ENCODE measurements at places on chromosomes 1 and 21.

DNA sequence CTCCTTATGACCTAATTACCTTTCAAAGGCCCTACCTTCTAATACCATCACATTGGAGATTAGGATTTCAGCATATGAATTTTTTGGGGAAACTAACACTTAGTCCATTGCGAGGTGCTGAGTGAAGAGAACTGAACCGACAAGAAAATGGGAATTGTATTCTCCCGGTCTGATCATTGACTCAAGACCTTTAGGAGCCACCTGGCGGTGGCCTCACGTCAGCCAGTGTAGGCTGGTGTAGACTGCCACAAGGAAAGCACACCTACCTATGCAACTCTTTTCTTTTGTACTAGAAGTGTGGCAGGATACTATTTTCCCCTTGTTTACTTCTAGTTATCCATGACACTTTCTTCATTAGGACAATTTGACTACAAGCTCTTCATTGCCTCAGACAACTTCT, 333.5 kb upstream of the B3GALT2 start:
- DNase-seq: no peak

DNA sequence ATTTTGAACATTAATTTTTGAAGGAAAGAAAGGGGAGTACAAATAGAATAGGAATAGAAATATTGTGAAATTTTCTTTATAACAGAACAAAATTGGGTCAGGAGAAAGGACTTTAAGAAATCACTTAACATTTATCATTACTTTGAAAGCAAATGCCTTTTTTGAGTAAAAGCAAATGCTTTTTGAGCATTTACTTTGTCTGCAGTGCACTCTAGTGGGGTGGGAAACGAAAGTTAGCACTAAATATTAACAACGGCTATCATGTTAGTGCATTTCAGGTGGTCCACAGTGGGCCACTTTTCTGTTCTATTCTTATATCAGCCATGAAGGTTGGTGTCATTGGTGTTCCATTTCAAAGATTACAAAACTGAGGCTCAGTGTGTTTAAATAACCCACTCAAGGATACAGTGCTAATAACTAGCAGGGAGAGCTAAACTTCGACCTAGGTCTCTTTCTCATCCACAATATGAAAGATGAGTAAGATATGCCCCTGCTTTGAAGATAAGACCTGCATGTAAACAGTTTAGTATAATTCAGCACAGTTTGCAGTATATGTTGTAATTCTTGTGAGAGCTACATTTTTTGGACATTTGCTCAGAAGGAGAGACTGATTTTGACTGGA, 13.4 kb downstream of the LRRC8D start:
- no peak for DNase-seq

DNA sequence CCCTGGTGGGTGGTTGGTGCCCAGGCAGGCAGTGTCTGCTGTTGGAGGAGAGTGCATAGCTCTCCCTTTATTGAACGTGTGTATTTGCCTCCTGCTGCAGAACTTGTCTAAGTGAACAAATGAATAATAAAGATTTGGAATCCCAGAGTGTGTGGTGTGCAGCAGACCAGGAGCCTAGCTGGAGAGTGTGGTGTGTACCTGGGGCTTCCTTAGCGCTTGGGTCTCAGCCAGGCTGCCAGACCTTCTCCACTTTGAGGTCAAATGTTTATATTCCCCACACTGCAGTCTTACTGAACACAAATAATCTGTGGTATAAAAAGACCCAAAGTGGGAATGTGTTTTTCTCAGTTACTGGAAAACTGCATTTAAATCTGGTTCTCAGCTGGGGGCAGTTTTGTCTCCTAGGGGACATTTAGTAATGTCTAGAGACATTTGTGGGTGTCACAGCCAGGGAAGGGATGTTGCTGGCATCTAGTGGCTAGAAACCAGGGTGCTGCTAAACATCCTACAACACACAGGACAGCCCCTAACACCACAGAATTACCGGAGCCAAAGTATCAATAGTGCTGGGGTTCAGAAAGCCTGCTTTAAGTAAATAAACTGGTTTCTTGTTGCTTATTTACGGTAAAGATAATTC, 23.6 kb downstream of the SLC37A1 start:
- no peak for DNase-seq

DNA sequence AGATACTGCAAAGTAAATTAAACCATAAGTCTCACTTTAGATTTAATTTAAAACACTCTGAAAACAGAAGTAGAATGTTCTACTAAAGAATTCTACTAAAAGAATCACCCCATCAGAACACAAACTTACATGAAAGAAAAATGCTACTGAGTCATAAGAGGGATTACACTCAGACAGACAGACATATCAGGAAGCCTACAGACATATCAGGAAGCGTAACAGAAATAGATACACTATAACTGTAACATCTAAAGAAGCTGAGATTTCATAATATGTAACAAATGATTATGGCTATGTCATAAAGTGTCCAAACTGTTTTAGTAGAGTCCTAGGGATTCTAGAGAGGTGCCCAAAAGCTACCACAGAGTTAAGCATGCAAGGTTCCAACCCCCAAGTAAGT, 23.9 kb downstream of the FOXJ3 start:
- DNase-seq: no peak

- no peak for DNase-seq
Measured at GRCh38 chr1:238399558-238399957, 508.8 kb upstream of the ZP4 start.

DNA sequence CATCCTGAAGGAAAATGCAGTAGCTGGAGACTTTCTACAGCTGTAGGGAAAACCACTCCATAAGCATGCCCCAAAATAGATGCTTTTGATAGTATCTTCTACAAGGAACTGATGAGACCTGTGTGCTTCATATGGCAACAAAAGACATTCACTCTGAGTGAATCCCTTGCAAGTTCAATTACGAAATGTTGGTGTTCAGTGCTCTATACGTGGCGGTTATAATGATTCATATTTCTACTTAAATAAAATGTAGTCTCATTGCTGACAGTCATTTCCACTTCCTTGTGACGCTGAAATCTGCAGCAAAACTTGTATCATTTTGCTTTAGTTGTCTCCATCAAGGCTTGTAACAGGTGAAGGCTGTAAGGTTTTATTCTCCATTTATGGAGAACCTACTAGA, 20.6 kb downstream of the TOR1AIP2 start:
- DNase-seq: no peak

DNA sequence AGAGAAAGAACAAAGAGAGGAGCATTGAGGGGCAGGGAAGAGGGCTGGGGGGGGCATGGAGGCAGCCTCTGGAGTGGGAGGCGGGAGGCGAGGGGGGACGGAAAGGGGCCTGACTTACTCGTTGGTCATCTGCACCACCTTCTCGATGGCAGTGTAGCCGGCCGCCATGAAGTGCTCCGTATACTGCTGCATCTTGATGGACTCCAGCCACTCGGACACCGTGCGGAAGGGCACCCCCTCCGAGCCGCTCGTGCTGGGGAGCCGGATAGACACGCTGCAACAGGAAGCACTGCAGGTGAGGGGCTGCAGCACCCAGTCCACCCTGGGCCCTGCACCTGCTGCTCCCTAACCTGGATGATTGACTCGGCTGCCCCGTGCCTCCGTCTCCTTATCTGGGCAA, 26.6 kb downstream of the EPHA2 start:
- no peak for DNase-seq

DNA sequence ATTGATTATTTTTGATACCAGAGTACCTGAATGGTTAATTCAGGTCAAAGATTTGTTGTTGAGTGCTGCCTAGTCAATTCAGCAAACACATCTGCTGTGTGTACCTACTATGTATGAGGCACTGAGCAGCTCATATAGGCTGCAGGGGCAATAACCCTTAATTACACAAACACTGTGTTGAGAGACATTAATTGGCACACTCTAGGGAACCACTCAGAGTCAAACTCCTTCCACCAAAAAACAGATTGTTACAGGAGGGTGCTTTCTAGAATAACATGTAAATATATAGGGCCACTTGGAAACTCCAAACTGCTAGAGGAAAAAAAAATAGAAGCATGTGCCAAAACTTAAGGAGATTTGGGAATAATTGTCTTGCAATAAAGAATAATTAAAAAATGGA, 31.3 kb downstream of the UBE2U start:
- DNase-seq: no peak

DNA sequence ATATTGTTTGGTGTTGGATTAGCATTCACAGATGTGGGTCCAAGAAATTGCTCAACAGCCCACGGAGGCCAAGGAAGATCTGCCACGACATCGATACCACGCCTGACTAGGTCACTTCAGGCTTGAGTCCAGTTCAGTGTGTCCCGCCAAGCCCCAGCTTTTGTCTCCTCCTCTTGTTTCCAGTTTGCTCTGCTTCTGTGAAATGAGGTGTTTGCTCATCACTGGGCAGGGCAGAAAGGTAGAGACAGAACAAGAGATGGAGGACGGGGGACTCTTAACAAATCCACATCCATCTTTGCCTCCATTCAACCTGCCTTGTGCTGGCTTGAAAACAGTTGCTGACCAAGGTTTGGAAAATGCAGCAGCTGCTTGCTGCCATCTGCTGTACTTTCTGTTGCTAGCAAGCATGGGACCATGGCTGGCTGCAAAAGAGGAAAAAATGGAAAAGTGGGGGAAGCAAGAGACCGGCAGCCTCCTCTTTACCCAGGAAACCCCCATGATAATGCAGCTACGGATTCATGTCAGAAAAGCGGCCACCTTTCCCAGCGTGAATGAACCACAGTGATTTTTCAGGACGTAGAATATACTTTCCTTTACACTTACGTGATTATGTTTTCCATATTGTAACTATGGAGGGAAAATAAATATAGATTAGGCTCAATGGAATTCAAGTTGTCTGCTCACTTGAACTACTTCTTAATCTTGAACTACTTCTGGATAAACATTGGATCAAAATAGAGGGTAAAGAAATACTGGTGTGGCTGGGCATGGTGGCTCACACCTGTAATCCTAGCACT, 80.2 kb upstream of the GREM2 start:
- DNase-seq: no peak

GRCh38 chr1:93150729-93151128, 29.5 kb downstream of the TMED5 start:
- no peak for DNase-seq

DNA sequence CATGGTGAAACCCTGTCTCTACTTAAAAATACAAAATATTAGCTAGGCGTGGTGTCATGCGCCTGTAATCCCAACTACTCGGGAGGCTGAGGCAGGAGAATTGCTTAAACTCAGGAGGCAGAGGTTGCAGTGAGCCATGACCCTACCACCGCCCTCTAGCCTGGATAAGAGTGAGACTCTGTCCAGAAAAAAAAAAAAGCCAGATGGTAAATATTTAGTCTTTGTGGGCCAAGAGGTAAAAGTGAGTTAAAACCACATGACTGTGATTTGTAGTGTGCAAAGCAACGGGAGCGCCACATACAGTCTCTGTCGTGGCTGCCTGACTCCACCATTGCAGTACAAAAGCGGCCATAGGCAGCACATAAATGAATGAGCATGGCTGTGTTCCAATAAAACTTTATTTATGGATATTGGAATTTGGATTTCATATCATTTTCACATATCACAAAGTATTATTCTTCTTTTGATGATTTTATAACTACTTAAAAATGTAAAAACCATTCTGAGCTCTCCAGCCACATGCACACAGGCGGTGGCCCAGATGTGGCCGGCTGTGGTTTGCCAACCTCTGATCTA, 51.8 kb upstream of the CASZ1 start:
- DNase-seq: no peak

DNA sequence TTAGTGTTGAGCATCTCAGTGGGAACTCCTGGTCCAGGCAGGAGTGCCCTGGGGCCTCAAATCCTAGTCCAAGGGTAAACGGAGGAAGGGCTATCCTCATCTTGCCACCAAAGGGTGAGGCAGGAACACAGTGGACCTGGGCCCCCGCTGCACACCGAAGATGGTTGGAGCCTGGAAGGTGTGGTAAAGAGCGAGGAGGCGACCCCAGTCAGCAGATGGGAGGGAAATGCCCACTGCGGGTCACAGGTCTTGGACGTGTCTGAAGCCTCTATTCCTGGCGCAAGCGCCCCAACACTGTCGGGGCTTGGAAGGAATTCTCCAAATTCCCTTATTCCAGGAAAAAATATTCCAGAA, 38.5 kb upstream of the SYNC start:
- no peak for DNase-seq

- no peak for DNase-seq
Measured at GRCh38 chr1:178871551-178872320, 859 bp upstream of the ANGPTL1 start.

DNA sequence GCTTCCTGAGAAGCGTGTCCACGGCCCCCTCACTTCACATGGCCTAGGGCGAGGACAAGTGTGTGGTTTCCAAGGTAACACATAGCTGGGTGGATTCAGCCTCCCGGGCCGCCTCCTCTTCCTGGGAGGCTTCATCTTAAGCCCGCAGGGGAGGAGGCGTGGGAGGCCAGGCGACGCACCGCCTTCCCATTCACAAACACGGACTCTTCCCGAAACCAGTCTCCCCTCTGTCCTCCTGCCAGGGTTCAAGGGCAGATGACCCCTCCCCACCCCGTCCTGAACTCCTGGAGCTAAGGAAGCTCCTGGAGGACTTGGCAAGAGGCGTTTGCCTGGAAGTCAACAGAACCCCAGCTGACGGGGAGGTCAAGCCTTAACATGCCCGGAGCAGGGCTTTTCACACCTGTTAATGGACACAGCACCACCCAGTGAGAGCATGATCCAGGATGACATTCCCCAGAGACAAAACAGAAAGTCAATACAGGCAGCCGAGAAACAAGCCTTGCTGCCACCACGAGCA, 56.7 kb downstream of the KCNN3 start:
- DNase-seq: no peak

DNA sequence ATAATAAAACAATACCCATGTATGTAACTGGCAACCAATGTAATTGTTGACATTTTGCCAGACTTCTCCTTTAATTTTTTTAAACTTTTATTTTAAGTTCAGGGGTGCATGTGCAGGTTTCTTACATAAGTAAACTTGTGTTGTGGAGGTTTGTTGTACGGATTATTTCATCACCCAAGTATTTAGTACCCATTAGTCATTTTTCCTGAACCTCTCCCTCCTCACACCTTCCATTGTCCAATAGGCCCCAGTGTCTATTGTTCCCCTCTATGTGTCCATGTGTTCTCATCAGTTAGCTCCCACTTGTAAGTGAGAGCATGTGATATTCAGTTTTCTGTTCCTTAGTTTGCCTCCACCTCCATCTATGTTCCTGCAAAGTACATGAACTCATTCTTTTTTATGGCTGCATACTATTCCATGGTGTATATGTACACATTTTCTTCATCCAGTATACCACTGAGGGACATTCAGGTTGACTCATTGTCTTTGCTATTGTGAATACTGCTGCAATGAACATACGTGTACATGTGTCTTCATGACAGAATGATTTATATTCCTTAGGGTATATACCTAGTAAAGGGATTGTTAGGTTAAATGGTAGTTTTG, 6.7 kb downstream of the DEPDC1 start:
- DNase-seq: no peak

DNA sequence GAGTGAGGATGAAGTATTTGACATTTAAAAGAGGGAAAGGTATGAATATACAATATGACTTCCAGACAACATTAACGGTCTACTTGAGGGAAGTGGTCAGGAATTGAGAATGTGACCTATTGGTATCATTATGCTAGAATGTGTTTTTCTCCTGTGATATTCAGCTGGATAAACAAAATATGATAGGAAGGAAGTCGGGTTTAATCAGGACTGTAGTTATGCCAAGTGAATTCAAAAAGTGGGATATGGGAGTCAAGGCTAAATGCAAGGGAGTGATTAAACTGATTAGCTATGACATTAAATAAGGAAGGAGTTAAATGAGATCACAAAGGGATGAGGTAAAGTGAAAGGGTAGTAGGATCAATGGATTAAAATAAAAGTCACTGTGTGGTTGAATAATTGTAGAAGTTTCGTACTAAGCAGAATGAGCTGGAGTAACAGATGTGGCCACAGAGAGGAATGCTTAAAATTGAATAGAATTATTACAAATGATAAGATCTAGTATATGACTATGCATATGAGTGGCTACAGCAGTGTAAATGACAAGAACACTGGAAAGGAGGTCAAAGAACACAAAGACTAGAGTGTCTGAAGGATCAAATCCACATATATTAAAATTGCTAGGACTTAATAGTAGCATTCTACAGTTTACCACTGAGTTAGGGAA, 62.5 kb downstream of the TRIM33 start:
- no peak for DNase-seq

Measured in T-helper 17 cell (primary cell).